ENCODE measurements at places on chromosomes 12 and 14.
A peak's percentile ranks its signal among the peaks of the same experiment; 100 is the strongest.

DNA sequence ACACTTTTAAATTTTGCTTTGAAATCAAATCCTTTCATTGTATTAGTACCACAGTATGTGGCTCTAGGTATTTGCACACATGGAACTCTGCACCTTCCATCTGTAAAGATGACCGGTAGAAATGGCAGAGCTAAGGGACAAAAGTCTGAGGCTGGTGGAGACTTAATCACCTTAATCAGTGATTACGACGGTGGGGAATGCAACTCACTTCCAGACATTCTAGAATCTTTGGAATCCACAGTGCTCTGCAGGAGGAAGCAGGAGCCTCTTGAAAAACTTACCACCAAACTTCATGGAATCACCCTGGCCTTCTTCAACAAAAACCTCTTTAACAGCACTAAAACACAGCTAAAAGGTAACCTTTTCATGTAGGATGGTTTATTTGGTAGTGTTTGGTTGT lies 3.9 kb upstream of the DACT1 start:
- no peak for DNase-seq

DNA sequence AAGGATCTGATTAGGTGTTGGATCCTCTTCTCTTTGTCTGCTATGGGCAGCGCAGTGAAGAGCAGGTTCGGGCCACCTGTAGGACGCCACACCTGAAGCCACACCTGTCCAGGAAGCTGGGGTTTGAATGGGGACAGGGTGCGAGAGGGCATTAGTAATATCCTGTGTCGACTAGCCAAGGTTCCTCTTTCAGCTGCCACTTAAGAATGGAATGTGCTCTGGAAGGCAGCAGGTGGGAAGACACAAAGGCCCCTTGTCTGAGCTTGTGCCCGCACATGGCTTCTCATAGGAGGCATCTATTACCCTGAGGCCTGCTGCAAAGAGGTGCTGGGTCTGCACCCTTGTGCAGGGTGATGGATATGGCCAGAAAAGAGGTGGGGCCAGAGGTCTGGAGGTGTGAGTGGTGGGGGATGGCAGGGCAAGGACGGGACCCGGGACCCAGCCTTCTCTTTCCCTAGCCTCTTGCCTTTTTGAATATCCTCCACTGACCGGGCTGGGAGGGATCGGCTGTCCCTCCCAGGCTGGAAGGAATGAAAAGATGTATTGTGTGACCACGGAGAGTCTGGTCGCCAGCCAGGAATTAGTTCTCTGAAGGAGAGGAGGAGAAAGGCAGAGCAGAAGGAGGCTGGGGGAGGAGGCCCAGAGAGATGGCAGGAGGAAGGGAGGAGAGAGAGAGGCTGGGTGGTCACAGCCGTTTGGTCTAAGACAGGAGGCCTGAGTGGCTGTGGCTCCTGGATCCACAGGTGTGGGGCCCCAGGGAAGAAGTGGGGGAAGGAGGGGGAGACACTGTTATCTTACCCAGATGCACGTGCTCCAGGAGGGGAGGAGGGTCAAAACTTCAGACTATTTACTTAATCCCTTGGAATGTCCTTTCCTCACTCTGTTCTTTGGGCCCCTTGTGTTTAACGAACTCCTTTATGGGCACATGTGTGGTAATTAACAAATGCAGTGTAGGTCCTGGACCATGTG lies 101.5 kb downstream of the SMOC1 start:
- DNase-seq: peak; percentile 83

- DNase-seq: no peak
These were observed 17.6 kb downstream of the KERA start for GRCh38 chr12:91040096-91040755.

- DNase-seq: no peak
These were observed 27.5 kb upstream of the ACTR6 start for GRCh38 chr12:100173111-100173510.

- no peak for DNase-seq
These were observed 326.8 kb upstream of the RTL1 start for GRCh38 chr14:101230161-101230850.

- peak; percentile 62 for DNase-seq
These were observed 104.0 kb downstream of the CALM1 start for GRCh38 chr14:90500665-90501370.

DNA sequence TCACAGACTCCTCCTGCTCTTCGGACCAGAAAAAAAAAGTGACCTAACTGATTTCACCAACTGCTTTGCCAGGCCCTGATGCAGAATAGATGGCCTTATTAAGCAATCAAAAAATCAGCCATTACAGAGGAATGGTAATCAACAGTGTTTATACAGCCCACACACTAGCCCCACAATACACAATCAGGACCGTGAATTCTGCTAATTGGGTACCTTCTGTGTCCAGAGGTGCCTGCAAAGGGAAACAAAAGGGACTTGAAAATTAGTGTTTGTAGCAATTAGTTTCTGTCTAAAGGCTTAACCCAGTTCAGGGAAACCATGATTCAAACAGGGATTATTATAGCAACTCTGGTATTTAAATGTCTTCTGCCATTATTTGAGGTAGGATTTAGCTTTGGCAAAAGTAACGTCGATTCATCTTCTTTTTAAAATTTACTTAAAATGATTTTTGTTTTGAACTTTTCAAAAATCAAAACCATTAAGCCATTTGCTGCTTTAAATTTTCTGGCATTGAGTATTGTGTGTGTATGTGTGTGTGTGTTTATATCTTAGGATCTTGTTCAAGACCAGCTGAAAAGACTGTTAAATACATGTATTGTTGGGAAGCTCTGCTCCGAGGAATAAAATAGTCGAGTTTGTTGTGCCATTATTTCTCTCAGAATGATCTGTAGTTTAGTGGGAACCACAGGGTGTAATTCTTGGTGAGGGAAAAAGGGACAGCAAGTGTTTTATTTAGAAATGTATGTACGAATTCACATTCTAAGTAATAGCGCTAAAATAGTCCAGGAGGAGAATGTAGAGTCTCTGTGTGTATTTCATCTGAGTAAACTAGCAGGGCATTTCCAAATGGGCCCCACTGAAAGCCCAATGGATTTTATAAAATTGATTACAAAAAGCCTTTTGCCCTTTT lies 156.1 kb downstream of the PTCSC3 start:
- no peak for DNase-seq

DNA sequence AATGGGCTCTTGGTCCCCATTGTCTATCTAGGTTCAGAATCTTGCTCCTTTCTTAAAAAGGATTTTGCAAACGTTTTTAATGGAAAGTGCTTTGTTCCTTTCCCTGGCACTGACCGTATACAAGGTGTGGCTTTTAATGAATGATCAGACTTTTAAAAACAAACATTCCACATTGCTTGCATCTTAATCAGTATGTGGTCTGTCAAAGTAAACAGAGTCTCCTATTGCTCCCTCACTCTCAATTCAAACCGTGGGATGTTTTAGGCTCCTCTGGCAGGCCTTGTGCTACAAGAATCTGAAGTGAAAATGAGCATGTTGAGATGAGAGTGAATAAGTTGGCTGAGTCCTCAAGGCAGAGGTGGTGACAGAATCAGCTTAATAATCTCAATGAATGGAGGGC lies 107.0 kb downstream of the VRK1 start:
- DNase-seq: no peak

DNA sequence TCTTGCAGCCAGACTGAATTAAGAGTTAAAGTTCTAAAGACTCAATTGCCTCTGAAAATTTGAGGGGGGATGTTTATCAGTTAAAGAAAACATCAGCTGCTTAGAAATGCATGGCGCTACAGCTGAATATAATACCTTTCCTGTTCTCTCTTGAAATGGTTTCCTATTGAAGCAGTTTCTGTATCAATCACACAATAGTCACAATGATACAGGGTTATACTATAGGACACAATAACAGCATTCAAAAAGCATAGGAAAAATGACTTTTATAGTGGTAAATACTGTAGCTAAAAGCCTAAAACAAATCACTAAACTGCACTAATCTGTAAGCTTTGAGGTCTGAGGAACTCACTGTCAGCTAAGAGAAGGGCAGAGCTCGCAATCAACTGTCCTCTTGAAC lies 15.2 kb downstream of the MDGA2 start:
- no peak for DNase-seq

DNA sequence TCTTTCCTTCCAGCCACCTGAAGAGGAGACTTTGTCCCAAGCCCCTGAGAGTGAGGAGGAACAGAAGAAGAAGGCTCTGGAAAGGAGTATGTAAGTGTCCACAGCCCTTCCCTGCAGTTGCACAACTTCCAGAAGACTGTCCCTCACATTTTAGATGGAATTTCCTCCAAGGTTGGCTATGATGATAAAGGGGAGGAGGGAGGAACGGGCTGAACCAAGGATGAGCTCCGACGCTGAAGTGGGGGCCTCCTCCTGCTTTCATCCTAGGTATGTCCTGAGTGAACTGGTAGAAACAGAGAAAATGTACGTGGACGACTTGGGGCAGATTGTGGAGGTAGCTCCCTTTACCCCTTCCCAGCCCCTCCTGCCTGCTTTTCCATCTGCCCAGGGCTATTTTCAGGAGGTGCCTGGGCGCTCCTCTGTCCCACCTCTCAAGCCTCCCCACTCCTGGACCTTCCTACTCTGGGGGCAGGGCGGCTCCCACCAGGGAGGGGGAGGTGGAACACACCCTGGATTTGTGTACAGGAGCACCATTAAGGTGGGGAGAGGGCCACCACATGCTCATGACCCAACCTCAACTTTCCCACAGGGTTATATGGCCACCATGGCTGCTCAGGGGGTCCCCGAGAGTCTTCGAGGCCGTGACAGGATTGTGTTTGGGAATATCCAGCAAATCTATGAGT lies 2.3 kb downstream of the ARHGEF25 start:
- DNase-seq: no peak

GRCh38 chr14:103156651-103157378 lies 33.6 kb downstream of the TNFAIP2 start:
- no peak for DNase-seq

GRCh38 chr12:57242329-57242690 lies 8.7 kb downstream of the STAC3 start:
- peak; percentile 94 for DNase-seq

- peak; percentile 66 for DNase-seq
These were observed 50.9 kb upstream of the VASH1 start for GRCh38 chr14:76710056-76711010.

DNA sequence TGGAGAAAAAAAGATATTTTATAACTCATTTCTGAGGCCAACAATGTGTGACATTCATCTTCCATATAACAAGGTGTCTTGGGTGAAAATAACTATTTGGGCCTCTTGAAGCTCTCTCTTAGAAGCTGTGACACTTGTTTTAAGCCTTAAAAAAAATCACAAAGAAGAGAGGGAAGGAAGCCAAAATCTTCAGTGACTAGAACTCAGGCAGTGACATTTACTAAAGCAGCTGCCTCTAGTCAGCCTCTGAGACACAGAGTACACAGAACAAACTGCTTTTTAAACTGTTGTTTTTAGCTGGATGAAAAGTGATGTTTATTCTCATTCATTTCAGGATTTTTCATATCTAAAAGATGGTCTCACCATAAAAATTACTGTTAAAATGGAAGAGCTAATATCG lies 793.6 kb downstream of the GALC start:
- no peak for DNase-seq

DNA sequence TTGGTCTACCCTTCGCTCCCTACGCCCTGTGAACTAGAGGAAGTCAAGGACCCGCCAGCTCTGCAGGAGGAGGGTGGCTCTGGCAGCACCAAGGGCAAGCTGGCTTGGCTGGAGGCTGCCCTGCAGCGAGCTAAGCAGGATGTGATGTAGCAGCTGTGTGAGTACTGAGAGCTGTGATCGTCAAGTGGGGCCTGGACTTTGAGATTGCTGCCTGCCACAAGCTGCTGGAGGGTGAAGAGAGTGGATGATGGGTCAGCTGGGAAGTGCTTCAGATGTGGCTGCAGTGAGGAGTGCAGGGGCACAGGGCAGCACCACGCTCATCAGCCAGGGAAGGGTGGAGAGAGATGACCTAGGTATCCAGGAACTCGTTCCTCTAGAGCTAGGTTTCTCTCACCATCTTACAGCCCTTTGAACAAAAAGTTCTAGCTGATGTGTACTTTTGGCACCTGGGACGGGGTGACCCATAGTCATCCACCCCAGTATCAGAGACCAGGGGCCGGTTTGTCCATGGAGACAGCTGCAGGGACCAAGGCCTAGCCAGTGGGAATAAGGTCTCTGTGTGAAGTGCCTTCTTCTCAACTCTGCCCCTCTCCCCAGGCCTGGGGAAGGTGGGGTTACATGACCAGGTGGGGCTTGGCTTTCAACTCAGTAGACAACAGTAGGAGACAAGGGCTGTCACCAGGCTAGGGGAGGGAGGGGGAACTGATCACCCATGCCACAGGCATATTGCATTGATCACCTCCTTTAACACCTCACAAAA lies 3.2 kb downstream of the KRT86 start:
- DNase-seq: peak; percentile 93

DNA sequence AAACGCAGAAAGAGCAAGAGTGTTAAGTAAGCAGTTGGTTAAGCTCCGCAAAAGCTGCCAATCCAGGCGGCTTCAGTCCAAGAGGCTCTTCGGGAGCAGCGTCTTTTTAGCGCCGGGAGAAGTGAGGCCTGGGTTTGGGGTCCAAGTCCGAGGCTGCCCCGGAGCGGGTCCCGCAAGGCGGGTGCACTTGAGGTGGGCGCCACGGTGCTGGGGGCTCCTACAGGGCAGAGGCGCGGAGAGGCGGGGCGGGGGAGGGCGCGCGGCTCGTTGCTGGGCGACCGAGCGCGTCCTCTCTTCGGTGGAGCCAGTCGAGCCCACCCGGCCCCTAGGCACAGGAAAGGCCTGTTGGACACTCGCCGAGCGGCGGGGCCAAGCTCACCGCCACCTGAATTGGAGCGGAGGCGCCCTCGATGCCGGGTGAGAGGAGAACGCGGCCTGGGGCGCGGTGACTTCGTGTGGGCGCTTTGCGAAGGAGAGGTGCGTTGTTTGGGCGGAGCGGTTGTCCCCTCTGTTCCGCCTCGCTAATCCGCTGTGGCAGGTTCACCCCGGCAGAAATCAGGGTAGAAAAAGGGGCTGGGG lies 15.6 kb downstream of the TTC6 start:
- DNase-seq: no peak

GRCh38 chr12:113486722-113487121 lies 15.1 kb upstream of the LHX5 start:
- DNase-seq: no peak

DNA sequence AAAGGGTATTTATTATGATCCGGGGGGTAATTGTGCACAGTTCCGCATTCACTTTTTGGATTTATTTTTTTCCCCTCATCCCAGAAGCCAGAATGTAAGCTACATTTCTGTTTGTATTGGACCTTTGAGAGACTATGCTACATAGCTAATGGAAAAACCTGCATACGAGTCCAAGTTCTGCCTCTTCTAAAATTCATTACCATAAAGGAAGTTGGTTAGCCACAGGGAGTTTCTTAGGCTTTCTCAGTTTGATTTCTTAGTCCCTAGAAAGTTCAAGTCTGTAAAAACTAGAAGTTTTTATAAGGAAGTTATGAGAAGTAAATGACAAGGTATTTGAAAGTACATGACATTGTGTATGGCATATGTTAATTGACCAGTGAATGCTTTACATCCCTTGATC lies 138.7 kb downstream of the PDE3A start:
- no peak for DNase-seq

DNA sequence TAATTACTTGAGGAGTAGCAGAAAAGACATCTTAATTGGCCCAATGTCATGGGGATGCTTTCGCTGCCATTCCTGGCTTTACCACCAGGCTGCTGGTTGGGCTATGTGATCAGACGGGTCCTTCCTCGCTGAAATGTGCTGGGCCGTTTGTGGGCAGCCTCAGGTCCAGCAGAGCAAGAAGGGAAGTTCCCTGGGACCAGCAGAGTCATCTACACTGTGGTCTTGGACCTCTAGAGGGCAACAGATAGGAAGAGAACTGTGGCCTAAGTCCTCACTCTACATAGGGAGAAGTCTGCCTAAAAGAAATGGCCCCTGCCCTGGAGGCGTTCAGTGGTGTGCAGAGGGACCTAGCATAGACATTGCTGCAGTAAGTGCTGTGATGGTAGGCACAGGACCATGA lies 10.9 kb downstream of the EVL start:
- no peak for DNase-seq

GRCh38 chr14:61498811-61499210 lies 177.4 kb downstream of the PRKCH start:
- no peak for DNase-seq

All from DMS53 (cell line).